ENCODE measurements at places on chromosomes 7 and 10. TPM values are rescaled to one million over a fixed set of nuclear protein-coding genes. Genes with fewer than 3 reads are reported as not detected.

The MORN4 gene
- polyA plus RNA-seq, result 9.1 TPM

GRCh38 chr10:114565066-114565465 lies 93.0 kb downstream of the ABLIM1 start:
- no peaks in the 10 kb centered on the region for H3K4me1 ChIP-seq
- no peak for DNase-seq
- H3K27ac ChIP-seq, result no peak overlapping the region

GRCh38 chr7:3552499-3552898 lies 251.4 kb downstream of the SDK1 start:
- H3K27ac ChIP-seq, result no peak overlapping the region
- no peaks in the 10 kb centered on the region for H3K27me3 ChIP-seq
- H3K36me3 ChIP-seq, result no peaks in the 10 kb centered on the region
- no peak for DNase-seq
- H3K4me3 ChIP-seq, result no peak overlapping the region
- H3K4me1 ChIP-seq, result no peaks in the 10 kb centered on the region

DNA sequence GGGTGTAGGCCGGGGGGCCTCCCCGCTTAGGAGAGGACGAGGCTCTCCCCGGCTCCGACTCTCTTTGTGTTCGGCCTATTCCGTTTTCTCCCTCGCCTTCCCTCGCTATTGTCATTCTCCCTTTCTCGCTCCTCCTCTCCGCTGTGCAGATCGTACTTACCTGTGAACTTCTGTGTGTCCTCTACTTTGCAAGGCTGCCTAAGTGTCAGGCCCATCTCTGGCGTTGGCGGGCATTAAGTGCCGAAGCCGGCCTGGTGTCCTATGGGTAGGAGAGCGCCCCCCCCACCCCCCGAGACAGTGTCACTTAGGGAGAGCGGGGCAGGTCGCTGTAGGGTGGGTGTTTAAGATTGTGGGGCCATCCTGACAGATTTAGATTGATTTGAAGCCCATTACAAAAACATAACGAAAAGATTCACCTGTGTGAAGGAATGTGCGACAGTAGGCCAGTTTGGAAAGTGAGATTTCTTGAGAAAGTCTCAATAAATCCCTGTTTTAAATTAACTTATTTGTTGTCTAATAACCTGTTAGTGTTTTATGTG lies 579 bp downstream of the RBM33 start:
- peak; percentile 22 for DNase-seq
- peak overlapping the region; percentile 94 for H3K4me3 ChIP-seq
- peaks cover 13% of the 10 kb centered on the region for H3K36me3 ChIP-seq
- peak overlapping the region; percentile 97 for H3K27ac ChIP-seq
- peaks cover 59% of the 10 kb centered on the region for H3K4me1 ChIP-seq
- no peaks in the 10 kb centered on the region for H3K27me3 ChIP-seq

DNA sequence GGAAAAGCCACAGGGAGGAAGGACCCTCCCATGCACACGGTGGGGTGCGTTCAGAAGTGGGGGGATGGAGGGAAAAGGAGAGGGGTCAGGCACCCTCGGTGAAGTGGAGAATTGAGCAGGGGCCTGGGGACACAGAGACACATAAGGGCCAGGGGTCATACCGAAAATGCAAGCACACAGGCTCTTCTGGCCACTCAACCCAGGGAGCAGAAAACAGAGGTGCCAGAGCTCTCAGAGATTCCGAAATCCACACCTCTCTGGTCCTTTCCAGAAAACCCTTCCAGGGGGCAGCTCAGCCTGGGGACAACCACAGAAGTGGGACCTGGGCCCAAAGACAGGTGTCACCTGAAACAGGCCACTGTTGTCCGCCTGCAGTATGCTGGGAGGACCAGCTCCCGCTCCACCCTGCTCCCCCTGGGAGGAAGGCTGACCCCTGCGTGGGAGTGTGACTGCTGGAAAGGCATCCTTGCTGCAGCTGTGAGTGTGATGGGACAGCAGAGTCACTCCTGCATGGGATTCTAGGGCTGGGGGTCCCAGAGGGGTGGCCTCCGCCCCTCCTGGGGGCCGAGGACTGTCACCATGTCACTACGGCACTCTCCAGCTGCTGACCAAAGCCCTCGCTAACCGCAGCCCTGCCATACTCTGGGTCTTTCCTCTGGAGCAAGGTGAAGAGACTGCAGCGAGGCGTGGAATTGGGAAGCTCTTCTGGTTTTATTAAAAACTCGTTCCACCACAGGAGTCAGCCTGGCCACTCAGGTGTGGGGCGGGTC lies 63.1 kb downstream of the TMEM209 start:
- no peaks in the 10 kb centered on the region for H3K27me3 ChIP-seq
- peaks cover 3% of the 10 kb centered on the region for H3K36me3 ChIP-seq
- DNase-seq, result no peak
- peaks cover 38% of the 10 kb centered on the region for H3K4me1 ChIP-seq

DNA sequence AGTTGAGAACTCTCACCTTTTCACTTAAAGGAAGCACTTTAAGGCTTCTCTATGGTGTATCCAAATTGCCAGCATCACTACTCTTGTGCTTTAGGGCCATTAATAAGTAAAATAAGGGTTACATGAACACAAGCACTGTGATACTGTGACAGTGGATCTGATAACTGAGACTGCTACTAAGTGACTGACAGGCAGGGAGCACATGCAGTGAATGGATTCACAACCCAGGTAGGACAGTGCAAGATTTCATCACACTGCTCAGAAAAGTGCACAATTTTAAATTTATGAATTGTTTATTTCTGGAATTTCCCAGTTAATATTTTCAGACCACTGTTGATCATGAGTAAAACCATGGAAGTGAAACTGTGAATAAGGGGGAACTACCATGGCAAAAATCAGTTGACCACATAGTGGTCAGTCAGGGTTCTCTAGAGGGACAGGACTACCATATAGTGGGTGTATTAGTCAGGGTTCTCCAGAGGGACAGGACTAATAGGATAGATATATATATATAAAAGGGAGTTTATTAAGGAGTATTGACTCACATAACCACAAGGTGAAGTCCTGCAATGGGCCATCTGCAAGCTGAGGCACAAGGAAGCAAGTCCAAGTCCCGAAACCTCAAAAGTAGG lies 20.9 kb upstream of the CYP51A1 start:
- H3K27ac ChIP-seq, result no peak overlapping the region
- H3K4me1 ChIP-seq, result no peaks in the 10 kb centered on the region
- no peak overlapping the region for H3K4me3 ChIP-seq

GRCh38 chr7:47968847-47969774 lies 10.3 kb downstream of the HUS1 start:
- peaks cover 71% of the 10 kb centered on the region for H3K36me3 ChIP-seq
- no peak overlapping the region for H3K4me3 ChIP-seq
- H3K27me3 ChIP-seq, result no peaks in the 10 kb centered on the region
- no peak overlapping the region for H3K27ac ChIP-seq
- peak; percentile 53 for DNase-seq
- H3K4me1 ChIP-seq, result no peaks in the 10 kb centered on the region

DNA sequence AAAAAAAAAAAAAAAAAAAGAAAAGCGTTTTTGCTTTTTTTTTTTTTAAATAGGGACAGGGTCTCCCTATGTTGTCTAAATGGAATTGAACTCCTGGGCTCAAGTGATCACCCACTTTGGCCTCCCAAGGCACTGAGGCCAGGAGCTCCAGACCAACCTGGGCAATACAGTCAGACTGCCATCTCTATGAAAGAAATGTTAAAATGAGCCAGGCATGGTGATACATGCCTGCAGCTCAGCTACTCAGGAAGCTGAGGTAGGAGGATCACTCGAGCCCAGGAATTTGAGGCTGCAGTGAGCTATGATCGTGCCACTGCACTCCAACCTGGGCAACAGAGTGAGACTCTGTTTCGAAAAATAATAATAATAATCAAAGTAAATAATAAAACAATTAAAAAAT lies 16.5 kb upstream of the LMTK2 start:
- H3K4me1 ChIP-seq, result peaks cover 13% of the 10 kb centered on the region
- H3K27ac ChIP-seq, result no peak overlapping the region
- no peak overlapping the region for H3K4me3 ChIP-seq
- DNase-seq, result no peak

Data from HepG2 (cell line).